IMR-90 (cell line): ENCODE measurements at places on chromosomes 16 and 17. TPM values are rescaled to one million over a fixed set of nuclear protein-coding genes. Genes with fewer than 3 reads are reported as not detected.

DNA sequence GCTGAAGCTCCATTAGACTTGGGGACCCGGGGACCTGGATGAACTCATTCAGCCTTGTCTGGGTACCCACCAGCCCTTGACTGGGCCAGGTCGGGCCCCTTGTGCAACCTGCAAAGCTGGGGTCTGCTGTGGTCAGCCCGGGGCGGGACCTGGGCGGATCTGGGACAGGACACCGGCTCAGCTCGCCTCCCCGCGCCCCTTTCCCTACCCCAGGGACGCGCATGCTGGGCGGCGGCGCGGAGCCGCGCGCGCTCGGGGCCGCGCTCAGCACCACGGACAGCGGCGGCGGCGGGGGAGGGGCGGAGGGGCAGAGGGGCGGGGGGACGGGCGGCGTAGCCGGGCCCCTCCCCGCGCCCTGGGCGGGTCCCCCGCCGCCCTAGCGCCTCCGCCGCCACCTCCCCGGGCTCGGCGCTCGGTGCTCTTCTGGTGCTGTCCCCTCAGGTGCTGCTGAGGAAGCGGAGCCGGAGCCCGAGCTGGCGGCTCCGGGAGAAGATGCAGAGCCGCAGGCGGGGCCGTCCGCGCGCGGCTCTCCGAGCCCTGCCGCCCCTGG, 7.4 kb downstream of the ACD start:
- no peaks in the 10 kb centered on the region for H3K36me3 ChIP-seq
- no peak for DNase-seq
- peaks cover 47% of the 10 kb centered on the region for H3K27me3 ChIP-seq
- peak overlapping the region; percentile 51 for H3K4me3 ChIP-seq
- no peak overlapping the region for H3K27ac ChIP-seq

The AIPL1 gene
- not detected in 2 replicates for total RNA-seq

DNA sequence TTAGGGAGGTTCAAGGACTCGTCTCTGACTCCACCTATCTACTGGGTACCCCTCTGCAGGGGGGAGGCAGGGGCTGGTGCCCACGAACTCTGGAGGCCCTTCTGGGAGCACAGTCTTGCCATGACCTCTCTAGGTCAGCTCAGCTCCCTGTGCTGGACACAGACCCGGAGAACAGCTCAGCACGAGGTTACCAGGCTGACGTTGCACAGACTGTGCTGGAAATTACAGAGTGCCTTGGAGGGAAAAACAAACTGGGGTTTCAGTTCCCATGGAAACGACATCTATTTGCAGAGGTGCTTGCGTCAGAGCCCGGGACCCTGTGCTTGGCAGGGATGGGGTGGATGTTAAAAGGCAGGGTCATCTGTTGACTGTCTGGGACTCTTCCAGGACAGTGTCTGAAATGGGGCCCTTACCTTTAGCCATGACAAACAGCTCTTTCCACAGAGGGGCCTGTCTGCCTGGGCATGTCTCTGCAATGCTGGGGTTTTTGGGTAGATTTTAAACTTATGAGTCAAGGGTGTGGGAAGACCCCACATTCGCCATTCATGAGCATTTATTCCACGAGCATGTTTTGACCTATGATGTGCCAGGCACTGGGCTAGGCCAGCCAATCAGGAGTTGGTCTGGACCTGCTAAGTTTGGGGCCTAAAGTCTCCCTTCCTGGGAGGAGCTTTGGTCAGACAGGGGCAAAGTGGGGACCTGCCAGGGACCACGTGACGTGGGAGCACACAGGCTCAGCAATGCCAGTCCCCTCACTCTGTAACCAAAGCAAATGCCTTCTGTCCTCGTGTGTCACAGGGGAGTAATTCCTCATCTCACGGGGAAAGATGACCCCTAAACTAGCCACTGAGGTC, 22.5 kb downstream of the CCR7 start:
- H3K4me3 ChIP-seq: no peak overlapping the region
- peak; percentile 99 for DNase-seq
- H3K27ac ChIP-seq: peak overlapping the region; percentile 95

The YBX2 gene
- total RNA-seq: not detected in 2 replicates

The ADCY9 gene
- 5.4 and 5.6 TPM in 2 replicates for total RNA-seq

DNA sequence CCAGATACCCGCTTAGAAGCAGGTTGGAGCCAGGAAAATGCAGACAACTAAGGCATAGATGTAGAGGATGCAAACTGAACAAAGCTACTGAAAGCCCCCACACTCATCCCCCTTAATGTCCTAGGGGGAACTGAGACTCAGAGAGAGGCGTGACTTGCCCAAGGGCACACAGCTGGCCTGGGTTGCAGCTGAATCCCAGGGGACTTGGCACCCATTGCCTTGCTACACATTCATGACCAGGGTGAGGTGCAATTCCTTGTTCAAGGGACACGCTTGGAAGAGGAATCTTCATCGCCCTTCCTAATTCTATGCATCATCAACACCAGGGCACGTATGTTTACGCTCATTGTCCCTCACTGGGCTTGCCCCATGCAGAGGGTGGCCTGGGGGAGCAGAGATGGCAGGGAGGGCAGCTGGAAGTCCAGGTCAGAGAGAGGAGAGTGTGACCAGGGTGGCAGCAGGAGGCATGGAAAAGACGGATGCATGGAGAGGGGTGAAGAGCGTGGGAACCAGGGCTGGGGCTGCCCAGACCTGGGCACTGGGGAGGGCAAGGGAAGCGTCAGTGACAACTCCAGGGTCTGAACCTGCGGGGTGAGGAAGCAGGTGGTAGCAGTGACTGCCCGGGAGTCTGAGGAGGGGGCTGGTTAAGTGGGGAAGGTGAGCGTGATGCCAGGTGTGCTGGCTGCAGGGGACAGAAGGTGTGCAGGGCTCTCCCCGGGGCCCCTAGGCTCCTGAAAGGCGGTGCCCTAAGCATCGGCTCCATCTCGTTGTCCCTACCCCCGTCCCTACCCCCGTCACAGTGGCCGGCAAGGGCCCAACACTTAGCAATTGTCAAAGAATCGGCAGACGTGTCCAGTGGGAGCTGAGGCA, 267.1 kb upstream of the TNRC6C start:
- no peak overlapping the region for H3K4me3 ChIP-seq
- no peaks in the 10 kb centered on the region for H3K36me3 ChIP-seq
- no peak overlapping the region for H3K27ac ChIP-seq

DNA sequence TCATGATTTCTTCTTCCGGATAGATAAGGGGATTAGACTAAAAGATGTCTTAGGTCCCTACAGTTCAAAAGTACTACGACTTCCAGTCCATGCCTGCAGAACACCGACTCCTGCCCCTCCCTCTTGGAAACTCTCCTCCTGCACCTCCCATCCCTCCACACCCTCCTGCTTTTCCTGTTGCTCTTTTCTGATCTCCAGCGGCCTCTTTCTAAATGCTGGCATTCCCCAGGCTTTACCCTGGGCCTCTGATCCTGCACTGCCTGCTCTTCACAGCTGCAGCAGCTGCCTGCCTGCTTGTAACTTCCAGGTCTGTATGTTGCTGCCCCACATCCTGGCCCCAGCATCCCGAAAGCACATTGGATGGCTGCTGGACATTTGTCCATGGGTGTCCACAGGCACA, 154.2 kb downstream of the KCNJ12 start:
- no peak for DNase-seq
- no peak overlapping the region for H3K27ac ChIP-seq
- no peak overlapping the region for H3K4me3 ChIP-seq
- H3K36me3 ChIP-seq: peaks cover 39% of the 10 kb centered on the region

GRCh38 chr17:39194985-39195524, 2.4 kb downstream of the CACNB1 start:
- H3K4me1 ChIP-seq: peaks cover 19% of the 10 kb centered on the region
- DNase-seq: no peak
- H3K4me3 ChIP-seq: no peak overlapping the region
- peaks cover 26% of the 10 kb centered on the region for H3K36me3 ChIP-seq
- no peak overlapping the region for H3K27ac ChIP-seq
- no peaks in the 10 kb centered on the region for H3K27me3 ChIP-seq

GRCh38 chr16:89732918-89733242, 11.5 kb downstream of the ZNF276 start:
- H3K4me1 ChIP-seq: no peaks in the 10 kb centered on the region
- no peaks in the 10 kb centered on the region for H3K27me3 ChIP-seq
- peaks cover 71% of the 10 kb centered on the region for H3K36me3 ChIP-seq
- DNase-seq: no peak
- no peak overlapping the region for H3K4me3 ChIP-seq

The TEX19 gene
- total RNA-seq: under 0.01 and 0.28 TPM in 2 replicates

The ENPP7 gene
- total RNA-seq: not detected in 2 replicates

The TM4SF5 gene
- not detected in 2 replicates for total RNA-seq

The TMEM238L gene
- total RNA-seq: not detected in 2 replicates

The PROCA1 gene
- total RNA-seq: 0.28 and 0.36 TPM in 2 replicates
